ENCODE measurements at places on chromosomes 2 and 18.

DNA sequence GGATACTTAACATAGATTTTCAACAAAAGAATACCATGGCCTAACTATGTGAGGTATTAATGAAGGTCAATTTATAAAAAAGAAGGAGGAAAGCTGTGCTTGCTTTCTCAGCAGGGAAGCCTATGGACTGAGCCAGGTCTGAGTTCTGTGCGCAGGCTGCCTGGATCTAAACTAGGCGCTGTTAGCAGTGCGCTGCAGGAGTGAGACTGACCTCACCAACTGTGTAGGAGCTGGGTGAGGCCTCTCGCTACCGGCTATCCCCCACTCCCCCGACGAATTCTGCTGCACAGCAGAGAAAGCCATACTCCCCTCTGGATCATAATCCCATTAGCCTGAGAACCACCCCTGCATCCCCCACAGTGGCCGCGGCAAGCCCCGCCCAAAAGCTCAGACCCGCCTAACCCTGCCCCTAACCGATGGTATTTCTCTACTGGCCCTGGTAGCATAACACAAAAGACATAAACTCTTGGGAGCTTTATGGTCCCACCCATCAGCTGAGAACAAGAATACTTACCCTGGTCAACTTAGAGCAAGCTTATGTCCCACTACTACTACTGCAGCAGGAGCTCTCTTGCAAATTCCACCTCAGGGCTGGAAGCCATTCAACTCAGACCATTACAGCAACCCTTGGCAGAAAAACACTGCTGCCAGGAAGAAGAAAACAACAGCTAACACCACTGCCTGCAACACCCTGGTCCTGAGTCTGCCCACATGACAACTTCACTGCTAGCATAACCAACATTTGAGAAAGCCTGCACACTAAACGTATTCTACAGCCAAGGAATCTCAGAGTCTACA lies 28.0 kb downstream of the SULT1C2 start:
- no peak for DNase-seq

DNA sequence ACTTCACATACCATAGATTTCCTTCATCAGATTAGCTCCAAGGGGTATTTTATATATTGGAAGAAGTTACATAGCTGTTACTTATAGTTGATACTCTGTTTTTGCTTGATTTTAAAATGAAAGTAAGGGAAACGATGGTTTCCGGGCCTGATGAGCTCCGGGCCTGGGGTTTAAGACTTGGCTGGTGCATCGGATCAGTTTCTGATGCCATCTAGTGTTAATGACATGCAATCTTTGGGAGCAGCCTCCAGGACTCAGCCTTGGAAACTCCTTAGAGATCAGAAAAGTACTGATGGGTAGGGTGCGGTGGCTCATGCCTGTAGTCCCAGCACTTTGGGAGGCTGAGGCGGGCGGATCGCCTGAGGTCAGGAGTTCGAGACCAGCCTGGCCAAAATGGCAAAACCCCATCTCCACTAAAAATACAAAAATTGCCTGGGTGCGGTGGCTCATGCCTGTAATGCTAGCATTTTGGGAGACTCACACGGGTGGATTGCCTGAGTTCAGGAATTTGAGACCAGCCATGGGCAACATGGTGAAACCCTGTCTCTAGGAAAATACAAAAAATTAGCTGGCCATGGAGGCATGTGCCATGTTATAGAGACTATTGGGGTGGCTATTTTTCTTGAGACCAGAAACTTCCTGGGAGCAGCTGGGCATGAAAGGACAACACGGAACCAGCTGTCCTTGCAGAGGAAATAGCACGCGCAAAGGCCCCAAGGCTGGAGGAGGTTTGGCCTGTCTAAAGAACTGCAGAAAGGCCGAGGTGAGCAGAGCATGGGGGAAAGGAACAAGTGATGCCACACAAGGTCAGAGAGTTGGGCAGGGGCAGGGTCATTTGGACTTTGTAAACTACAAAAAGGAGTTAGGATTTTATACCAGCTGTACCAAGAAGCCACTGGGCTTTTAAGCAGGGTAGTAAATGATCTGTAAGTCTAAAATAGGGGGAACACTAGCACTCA lies 46.9 kb upstream of the CNOT11 start:
- DNase-seq, result peak; percentile 71

- DNase-seq, result no peak
These were observed 750 bp downstream of the STRADB start for GRCh38 chr2:201452058-201452921.

- DNase-seq, result no peak
These were observed 117.8 kb downstream of the ACKR3 start for GRCh38 chr2:236687296-236687965.

- DNase-seq, result no peak
These were observed 139.0 kb upstream of the SESTD1 start for GRCh38 chr2:179403624-179404023.

All from AML-193 (cell line).